A375 (cell line): ENCODE measurements at places on chromosomes 3 and 15. TPM values are rescaled to one million over a fixed set of nuclear protein-coding genes. Genes with fewer than 3 reads are reported as not detected.

The SEMA5B gene
- not detected in 2 replicates for total RNA-seq

The POPDC2 gene
- 0.05 and 0.19 TPM in 2 replicates for total RNA-seq

The LMAN1L gene
- total RNA-seq = 0.16 and 0.64 TPM in 2 replicates

The HRG gene
- total RNA-seq = not detected in 2 replicates

The ARPP21 gene
- total RNA-seq = 1.6 and 1.9 TPM in 2 replicates

The SH2D7 gene
- total RNA-seq = not detected in 2 replicates
